A673 (cell line): ENCODE measurements at places on chromosomes 4 and X.
A peak's percentile ranks its signal among the peaks of the same experiment; 100 is the strongest.

DNA sequence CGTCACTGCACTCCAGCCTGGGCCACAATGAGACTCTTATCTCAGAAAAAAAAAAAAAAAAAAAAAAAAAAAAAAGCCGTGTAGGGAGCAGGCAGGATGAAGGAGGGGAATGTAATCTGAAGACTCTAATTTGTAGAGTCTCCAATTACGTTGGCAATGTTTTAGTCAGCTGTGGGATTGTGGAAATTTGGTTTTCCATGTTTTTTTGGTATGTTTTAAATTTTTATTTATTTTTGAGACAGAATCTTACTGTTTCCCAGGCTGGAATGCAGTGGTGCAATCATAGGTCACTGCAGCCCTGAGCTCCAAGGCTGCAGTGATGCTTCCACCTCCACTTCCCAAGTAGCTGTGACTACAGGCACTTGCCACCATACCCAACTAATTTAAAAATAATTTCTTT is 56.5 kb downstream of the NSD2 start:
- DNase-seq, result no peak

GRCh38 chr4:159014859-159015258 is 88.0 kb upstream of the RAPGEF2 start:
- no peak for DNase-seq

DNA sequence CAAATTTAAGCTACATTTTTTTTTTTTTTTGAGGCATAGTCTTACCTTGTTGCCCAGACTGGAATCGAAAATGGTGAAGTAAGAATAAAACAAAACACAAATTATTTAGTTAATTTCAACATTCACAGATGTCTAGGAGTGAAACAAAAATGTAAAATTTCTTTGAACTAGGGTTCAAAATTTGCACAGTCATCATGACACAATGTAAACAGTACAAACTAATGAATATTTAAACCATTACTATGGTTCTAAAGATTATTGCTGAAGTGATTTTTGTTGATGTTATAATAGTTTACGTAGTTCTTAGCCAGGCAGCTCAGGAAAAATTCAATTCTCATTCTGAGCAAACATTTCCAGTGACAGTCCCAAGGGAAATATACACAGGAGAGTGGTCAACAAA is 633.1 kb downstream of the GRXCR1 start:
- DNase-seq, result no peak

DNA sequence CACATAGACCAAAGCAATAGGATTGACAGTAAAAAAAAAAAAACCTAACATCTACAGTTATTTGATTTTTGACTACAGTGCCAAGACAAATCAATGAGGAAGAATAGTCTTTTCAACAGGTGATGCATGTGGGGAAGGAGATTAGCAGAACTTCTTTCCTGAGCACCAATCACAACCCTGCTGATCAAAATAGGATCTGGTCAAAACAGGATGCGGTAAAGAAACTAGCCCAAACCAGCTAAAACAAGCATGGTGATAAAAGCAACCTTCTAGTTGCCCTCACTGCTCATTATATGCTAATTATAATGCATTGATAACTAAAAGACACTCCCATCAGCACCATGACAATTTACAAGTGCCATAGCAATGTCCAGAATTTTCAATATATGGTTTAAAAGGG is 667.5 kb downstream of the GRXCR1 start:
- DNase-seq, result no peak

GRCh38 chr4:187183346-187183745 is 459.7 kb upstream of the FAT1 start:
- DNase-seq, result no peak

- no peak for DNase-seq
Observed at GRCh38 chr4:137768881-137769280, 236.6 kb upstream of the PCDH18 start.

GRCh38 chr4:121252224-121252806 is 88.2 kb upstream of the TNIP3 start:
- peak; percentile 82 for DNase-seq

- DNase-seq, result no peak
Observed at GRCh38 chr4:129748991-129749390, 653.0 kb downstream of the C4orf33 start.
